ENCODE measurements at places on chromosomes 5 and 9. TPM values are rescaled to one million over a fixed set of nuclear protein-coding genes. Genes with fewer than 3 reads are reported as not detected.
A peak's percentile ranks its signal among the peaks of the same experiment; 100 is the strongest.

The SLC36A3 gene
- not detected for total RNA-seq

DNA sequence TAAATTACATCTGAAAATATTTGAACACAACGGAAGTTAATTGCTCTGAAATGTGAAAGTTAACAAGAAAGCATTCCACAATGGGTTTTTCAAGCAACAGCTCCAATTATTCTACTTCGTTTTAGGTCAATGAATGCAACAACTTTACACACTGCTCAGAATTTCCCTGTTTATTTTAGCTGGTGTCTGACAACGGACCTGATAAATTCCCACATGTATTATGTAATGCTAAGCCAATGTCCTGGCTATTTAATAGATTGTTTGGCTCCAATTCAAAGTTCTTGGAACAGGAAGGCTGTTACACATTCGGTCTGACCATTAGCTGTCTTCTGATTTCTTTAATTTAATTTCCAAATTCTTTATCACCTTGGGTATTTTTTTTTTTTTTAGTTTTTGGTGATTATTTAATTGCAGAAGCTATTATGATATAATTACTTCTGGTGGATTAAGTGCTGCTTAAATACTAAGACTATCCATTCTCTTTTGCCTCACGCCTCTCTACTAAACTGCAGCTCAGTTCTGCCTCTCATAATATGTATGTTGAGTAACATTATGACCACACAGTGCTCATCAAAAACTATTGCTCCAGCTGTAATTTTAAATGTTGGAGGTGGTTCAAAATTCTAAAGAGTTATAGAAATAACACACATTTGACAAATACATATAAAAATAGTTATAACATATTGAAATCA lies 57.9 kb downstream of the MEF2C start:
- no peak for DNase-seq

DNA sequence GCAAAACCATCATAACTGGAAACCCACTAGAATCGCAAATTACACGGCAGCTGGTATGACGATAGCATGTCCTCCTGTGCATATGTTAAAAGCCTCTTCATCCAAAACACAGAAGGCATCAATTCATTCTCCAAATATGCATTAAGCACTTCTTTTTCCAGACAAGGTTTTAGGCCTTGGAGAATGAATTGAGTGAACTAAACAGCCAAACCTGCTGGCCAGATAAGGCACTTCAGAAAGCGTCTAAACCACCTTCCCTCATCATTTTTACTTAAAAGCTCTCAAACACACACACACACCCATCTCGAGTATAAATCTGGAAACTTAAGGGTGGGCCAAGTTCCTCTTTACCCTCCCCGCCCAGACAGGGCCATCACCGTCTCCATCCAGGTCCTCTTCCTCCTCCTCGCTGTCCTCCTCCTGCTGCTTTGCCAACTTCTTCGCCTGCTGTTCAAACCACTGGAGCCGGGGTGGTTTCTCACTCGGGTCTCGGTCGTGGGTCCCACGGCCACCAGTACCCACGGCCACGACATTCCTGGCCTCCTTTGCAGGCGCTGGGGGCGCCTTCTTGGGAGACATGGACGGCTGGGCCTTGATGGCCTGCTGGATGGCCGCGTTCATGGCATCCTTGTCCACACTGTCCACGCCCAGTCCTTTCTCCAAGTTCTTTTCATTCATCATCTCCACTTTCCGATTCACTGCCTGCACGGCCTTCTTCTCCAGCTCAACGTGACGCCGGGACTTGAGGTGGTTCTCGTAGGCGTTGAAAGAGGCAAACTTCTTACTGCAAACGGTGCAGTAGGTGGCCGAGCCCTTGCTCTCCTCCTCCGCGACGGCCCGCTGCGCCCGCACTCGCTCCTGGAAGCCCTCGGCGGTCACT lies 696 bp downstream of the ZNF622 start:
- no peak for DNase-seq

DNA sequence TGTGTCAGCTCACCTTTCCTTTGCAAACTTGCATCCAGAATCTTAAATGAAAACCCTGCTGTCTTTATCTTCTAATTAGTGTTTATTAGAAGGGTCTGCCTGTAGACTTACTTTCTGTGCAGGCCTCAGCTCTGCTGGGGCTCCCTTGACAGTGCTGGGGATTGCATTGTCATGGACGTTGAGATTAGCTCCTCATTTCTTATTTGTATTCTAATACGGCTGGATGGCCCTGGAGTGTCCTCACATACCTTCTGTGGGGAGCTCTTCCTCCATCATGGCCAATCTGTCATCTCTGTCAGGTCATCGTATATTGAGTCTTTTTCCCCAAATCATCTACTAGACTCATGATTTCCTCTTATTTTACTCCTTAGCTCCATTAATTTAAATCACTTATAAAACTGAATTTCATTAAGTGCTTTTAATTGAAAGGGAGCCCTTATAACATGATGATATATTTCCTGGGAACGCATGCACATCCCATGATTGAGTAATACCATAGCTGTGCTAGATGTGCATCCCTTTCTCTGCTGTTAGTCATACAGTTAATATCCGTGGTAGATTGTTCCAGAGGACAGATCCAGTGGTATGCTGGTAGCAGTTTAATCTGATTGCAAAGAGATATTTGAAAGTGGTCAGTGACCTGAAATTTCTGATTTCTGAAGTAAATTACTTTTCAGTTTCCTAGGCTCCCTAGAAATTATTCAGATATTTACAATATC lies 61.6 kb downstream of the ICE1 start:
- no peak for DNase-seq

- DNase-seq: no peak
Measured at GRCh38 chr9:76558465-76558864, 99.5 kb downstream of the GCNT1 start.

DNA sequence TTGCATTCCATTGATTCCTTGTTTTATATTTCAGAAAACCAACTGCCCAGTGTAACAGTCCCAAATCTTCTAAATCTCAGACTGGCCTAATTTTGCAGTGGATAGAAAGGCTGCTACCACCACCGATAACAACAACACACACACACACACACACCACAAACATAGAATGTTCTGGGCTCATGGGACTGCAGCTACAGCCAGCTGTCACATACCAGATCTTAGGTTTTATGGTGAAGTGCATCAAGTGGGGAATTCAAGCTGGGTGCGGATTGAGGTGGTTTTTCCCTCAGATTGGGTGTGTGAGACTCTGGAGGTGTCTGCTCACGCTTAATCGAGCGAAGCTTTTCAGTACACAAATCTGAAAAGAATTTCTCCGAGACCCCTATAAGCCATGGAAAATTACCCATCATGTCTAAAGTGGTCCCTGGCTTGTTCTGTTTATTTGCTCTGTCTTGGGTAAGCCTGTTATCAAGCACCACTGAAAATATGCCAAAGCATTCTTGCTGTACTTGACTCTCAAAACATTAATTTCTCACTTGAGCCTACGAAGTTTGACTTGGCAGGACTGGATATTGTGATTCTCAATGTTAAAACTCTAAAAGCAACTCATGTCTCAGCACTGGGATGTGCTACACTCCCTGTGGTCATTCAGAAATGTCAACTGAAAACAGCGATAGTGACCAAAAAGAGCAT lies 71.1 kb downstream of the ALDH7A1 start:
- DNase-seq: no peak

DNA sequence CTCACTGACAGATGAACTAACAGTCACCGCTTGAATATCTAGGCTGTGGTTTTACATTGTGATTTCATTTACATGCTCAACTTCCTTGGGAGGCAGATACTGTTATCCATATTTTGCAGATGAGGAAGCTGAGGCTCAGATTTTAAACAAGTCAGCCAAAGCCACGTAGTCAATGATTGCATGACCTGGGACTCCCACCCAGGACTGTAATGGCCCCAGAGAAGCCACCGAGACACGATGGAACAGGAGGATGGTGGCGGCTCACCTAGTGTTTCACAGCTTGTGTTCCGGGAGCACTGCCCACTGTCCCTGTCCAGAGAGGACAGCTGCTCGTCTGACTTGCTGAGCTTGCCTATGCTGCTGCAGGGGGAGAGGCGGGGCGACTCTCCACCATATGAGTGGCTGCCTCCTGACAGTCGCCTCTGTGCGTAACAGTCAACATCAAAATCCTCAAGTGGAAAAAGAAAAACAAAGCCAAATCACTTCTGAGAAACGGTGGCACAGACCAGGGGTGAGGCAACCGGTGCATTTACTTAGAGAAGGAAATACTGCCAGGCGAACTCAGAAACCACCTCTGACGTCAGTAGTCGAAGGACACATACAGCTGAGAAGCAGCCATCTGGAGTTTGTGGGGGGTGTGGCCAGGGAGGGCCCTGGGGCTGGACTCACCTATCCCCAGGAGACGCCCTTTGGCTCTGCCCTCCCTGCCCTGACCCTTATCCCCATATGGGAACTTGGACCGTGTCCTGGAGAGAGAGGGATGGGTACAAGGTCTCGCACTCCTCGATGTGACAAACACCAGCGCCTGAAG lies 82.5 kb downstream of the PRRT1B start:
- peak; percentile 50 for DNase-seq

DNA sequence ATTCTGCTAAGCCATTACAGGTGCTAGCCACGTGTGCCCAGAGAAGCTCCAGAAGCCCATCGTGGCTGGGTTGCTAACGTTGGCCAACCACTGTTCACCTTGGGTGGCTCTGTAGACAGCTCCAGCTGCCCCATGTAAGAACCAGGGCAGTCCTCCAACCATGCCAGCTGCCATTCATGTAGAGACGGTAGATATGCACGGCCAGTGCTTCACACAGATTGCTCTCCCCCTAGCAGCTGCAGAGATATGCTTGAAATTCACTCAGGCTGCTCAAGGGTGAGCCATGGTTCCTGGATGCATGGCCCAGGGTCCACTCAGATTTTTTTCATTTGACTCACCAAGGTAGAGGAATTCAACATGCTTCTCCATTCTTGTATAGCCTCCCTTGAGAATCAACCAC lies 31.0 kb downstream of the GADD45G start:
- no peak for DNase-seq

DNA sequence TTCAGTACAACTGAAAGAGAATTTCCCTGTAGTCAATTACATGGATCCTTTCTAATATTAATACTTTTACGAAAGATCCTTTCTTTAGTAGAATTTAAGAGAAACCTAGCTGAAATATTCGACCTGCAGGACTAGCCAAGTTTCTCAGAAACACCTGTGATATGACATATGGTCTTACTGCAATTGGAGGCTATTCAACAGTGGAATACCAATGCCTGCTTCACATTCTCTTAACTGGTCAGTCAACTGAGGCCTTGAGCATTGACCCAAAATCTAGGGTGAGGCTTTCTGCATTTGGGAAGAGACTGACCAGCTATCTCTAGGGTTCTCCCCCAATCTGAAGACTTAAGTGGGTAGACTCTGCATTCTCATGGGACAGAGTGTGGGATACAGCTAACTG lies 12.3 kb downstream of the UBE2QL1 start:
- no peak for DNase-seq

GRCh38 chr9:132898051-132898450 lies 19.4 kb downstream of the SPACA9 start:
- no peak for DNase-seq

The DMRT3 gene
- total RNA-seq: not detected

The ANKH gene
- total RNA-seq: 168 TPM

DNA sequence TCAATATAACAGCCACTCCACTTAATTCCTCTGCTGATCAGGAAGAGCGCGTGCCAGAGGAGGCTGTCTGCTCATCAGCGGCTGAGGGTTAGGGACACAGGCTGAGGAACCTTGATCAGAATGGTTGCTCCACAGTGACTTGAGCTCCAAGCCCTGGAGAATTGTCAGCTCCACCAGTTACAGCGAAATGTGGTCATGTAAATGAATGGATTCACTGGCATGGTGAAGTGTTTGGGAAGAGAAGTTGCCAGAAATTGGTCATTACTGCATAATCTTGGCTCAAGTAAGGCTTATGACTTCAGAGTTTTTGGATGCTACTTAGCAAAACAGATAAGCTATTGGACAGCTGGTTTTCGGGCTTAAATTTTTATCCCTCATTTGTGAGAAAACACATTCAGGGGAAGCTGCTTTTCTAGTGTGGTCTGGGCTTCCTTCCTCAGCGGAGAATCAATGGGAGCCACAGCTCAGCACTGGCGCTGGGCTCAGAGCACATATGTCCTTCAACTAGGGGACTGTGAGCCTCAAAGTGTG lies 65.0 kb downstream of the PRRT1B start:
- peak; percentile 59 for DNase-seq

GRCh38 chr9:137676998-137677397 lies 58.2 kb downstream of the EHMT1 start:
- DNase-seq: no peak

The ANKRD55 gene
- not detected for total RNA-seq

DNA sequence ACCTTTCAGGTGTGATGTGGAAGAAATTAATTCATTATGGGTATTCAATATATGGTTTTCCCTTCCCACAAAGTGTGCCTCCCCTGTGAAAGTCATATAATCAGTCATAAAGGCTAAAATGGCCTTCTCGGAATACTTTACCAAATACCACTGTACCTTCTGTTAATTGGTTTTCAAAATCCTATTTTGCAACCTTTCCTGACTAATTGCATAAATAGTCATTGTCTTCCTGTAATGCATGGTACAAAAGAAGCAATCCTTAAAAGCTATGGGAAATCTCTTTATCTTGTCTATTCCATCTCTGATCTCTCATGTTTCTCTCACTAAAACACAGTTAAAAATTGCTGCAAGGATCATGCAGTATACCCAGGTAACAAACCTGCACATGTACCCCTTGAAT lies 44.3 kb upstream of the UGCG start:
- DNase-seq: no peak

DNA sequence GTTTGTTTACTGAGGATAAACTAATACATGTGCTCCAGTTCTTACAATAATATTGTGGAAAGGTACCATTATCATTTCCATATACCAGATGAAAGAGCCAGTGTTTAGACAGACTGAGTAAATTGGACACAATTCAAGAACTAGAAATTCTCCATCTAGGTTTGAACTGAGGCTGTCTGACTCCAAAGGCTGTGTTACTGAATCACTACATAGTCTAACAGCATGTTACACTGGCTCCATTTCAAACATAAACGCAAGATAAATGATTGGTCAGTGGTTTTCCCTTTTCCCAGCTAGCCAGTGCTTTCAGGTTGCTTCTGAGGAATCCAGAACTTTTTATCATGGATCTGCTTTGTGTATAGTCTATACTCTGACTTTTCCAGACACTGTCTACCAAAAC lies 8.1 kb downstream of the SPDL1 start:
- DNase-seq: no peak

DNA sequence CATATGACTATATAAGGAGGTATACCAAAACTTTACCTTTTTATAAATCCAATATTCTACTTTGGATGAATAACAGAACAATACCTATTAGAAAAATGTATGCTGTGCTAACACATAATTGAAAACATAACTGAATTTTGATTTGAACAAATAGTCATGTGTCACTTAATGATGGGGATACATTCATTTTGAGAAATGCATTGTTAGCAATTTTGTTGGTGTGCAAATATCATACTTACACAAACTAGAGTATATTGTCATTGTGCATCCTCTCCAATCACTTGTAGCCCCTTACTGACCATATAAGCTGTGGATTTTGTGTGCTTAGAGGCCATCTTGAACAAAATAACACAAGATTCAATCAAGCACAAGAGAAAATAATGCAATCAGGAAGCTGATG lies 72.3 kb upstream of the SLCO4C1 start:
- DNase-seq: no peak

GRCh38 chr9:115880221-115880885 lies 273.2 kb upstream of the PAPPA start:
- no peak for DNase-seq

GRCh38 chr5:139640421-139641115 lies 7.6 kb upstream of the CXXC5 start:
- DNase-seq: peak; percentile 51
